ENCODE measurements at places on chromosomes 4 and X.

DNA sequence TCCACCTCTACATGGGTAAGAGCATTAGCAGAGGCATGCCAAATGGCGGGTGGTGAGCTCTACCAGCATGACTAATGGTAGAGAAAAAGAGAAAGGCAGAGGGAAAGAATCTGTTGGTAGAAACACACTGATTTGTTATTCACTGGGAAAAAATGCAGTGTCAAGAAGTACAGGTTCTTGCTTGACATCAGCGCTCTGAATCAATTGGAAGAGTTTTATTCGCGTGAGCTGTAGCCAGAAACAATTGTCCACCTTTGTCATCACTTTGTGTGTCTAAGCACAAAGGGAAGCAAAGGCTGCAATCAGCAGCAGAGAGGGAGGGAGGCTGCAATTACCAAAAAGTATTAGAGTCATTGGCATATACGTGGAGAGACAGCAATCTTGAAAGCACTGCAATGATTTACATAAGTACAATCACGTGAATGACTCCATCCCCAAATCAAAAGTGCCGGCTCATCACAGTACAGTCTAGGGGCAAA is 67.7 kb upstream of the HS3ST1 start:
- no peak for DNase-seq

DNA sequence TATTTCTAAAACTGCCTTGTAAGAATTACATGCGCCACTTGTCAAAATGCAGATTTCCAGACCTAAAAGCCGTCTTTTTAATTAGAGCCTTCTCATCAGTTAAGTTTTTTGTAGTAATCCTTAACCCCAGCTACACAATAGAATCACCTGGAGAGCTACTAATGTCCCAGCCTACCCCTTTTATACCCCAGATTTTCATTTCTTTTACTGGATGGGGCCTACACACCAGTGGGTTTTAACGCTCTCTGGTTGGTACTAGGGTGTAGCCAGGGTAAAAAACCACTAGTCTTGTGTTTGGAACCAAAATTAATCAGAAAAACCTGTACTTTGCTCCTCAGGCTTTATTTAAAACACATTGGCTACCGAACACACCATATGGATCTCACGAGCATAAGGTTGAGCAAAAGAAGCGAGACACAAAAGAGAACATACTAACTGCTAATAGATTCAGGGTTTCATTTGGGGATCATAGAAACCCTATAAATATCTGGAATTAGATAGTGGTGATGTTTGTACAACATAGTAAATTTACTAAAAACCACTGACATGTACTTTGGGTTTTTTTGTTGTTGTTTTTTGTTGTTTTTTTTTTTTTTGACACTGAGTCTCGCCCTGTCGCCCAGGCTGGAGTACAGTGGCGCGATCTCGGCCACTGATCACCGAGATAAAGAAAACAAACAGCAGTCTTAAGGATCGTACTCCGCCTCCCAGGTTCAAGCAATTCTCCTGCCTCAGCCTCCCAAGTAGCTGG is 30.6 kb downstream of the BBS12 start:
- no peak for DNase-seq

GRCh38 chrX:46036508-46036907 is 508.7 kb downstream of the ZNF674 start:
- no peak for DNase-seq

GRCh38 chr4:1210241-1210841 is 38.0 kb upstream of the SPON2 start:
- no peak for DNase-seq

DNA sequence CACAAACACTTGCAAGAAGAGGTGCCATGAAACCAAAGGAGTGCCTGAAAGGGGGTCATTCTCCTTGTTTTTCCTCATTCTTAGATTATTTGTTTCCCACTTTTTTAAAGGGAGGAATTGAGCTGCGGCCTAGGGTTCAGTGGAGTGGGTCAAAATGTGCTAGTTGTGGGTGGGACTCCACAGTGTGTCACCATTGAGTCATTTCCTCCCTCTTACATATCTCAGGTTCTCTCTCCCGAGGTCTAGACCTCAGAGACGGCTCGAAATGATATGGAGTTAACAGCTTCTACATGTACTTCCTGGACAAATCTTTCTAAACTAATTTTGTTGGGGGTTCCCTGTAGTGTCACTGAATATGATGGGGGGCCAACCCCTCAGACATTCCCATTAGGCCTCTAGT is 328.4 kb upstream of the SPANXN1 start:
- no peak for DNase-seq

GRCh38 chr4:165201806-165202205 is 5.6 kb upstream of the KLHL2 start:
- no peak for DNase-seq

DNA sequence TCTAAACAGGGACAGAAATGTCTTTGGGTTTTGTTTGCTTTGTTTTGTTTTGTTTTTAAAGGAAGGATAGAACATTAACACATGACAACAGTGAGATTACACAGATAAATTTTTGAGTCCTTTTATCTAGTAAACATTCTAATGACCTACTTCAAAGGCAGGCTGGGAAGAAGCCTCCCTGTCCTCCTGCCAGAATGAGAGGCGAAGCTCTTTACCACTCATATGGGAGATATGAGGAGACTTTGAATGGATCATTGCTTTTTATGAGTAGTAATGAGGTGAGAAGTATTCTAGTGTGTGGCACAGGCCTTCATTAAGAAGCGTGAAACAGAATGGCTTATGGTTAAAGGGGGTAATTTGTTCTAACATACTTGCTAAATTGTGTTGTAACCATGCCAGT is 172.0 kb downstream of the FBXO8 start:
- no peak for DNase-seq

Data from DND-41 (cell line).